CD4-positive, alpha-beta T cell (primary cell): ENCODE measurements at places on chromosomes 5 and 9. TPM values are rescaled to one million over a fixed set of nuclear protein-coding genes. Genes with fewer than 3 reads are reported as not detected.

GRCh38 chr5:181261320-181262049 is 542 bp upstream of the TRIM52 start:
- DNase-seq, result peak; percentile 66

- no peak for DNase-seq
Observed at GRCh38 chr9:116566677-116567488, 120.2 kb upstream of the TRIM32 start.

DNA sequence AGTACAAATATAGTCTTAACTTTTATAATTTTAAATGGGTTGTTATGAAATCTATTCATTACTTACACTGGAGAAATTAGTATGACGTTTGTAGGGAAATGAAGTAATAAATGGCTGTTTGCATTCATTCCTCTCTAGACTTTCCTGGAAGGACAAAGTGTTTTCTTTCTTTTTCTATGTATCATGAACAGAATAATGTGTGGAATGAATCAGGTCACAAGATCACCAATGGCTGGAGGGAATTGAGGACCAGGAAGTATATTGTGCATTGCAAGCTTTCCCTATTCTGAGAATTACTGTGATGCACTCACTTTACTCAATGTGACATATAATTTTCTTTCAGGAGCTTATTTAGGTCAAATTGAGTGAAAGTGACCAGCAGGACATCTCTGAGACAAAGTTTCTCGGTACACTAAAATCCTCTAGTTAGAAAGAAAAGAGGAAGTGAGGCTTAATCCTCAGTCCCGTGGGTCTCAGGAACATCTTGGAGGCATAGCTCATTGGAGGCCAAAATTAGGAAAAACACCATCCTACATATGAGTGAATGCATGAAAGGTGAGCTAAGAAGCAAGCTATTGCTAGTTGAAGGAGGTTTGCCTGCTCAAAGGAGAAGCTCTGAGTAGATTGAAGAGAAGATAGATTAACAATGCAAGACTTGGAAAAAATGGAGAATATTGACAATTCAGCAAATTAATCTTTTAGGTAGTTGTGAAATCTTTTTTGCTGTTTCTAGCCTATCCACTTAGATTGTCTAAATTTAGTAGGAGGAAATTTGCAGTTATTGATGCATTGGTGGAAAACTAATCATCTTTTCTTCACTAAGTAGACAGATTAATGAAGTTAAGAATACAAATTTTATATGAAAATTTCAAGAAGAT is 28.0 kb downstream of the ERAP2 start:
- DNase-seq, result no peak

- DNase-seq, result no peak
Observed at GRCh38 chr5:118076490-118076889, 911.9 kb downstream of the DTWD2 start.

GRCh38 chr5:1366514-1366913 is 21.6 kb upstream of the CLPTM1L start:
- DNase-seq, result no peak

DNA sequence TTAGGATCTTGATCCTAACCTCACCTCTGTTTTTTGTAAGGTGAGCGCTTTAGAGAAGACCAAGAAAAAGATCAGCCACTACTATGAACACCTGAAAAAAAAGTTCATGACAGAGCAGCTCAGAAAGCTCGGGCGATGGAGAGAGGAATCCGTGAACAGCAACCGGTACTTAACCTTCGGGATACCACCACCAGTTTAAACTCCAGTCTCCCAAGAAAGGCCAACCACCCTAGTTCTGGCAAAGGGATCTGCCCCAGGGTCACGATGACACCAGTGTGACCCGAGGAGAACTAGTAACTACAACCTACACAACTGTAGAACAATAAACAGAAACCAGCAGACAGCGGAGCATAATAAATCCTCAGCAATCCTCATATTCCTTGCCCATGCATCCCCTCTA is 8.5 kb downstream of the C5orf52 start:
- no peak for DNase-seq

DNA sequence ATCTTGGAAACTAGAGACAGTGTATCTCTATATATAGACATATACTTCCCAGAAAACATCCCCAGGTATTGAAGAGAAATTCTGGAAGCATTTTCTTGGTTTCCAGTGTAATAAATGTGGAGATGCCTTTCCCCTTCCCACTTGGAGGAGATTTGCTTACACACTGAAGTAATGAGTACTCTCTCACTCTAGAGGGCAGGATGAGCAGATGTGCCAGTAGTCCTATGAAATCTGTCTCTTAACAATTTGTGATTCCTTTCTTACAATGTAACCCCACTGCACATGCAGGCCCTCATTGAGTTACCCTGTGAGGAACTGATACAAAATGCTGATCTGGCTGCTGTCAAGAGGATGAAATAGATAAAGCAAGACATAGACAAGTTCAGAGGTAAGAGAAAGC is 567.2 kb downstream of the SLCO4C1 start:
- no peak for DNase-seq

- DNase-seq, result peak; percentile 56
Observed at GRCh38 chr5:72268753-72269410, 51.2 kb downstream of the MRPS27 start.

DNA sequence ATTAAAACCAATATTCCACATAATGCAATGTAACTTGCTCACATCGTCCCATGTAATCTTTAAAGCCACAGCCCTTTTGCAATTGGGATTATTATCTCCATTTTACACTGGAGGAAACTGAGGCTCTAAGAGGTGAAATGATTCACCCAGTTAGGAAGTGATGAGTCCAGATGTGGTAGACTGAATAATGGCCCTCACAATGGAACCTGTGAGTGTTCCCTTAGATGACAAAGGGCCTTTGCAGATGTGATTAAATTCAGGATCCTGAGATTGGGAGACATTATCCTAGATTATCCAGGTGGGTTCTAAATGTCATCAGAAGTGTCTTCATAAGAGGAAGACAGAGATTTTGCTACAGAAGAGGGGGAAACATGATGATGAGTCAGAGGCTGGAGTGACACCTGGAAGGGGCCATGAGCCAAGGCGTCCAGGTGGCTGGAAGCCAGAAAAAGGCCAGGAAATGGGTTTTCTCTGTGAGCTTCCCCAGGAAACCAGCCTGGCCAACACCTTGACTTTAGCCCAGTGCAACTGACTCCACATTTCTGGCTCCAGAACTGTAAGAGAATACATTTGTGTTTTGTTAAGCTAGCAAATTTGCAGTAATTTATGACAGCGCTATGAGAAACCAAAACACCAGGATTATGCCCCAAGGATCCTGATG is 139.1 kb downstream of the KCNIP1 start:
- no peak for DNase-seq

DNA sequence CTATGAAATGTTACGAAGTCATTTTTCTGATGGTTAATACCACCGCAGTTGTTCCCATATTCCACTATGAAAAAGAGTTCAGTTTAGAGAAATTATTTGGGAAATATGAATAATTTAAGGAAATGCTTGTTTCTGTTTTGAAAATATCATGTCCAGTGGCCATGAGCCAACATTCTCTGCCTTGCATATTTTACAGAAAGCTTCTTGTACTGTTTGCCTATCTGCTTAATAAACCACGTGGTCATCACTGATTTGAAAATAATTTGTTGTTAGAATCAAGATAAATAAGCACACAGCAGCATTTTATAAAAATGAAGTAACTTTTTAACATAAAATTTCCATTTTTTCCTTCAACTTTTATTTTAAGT is 381.5 kb upstream of the CDH18 start:
- DNase-seq, result no peak

DNA sequence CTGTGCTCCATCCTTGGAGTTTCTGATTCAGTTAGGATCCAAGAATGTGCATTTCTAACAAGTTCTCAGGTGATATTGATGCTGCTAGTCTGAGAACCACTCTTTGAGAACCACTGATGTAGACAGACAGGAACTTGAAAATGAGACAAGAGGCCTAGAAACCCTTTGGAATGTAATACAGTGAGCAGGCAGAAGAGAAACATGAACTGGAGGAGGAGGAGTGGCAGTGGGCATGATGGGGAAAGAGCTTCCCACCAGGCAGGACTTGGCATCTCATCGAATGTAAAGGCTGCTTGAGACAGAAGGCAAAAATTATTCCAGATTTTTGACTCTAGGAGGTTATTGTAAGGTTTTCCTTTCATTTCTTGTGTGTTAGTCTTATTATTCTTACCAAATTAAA is 295.8 kb upstream of the SGCD start:
- DNase-seq, result no peak

DNA sequence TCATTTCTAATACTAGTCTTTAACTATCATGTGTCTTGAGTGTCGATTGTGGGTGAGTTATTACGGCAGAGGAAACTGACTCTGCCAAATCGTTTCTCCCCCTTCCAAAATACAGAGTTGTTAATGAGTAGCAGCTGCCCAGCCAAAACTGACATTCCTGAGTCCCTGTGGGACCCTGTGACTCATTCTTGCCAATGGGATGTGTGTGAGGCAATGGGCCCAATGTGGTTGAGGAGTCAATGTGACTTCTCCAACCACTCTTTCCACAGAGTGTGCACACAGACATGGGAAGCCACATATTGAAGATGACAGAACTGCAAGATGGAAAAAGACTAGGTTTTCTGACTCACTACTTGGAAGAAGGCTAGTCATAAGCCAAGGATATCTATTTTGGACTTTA is 434.7 kb downstream of the DTWD2 start:
- no peak for DNase-seq

- no peak for DNase-seq
Observed at GRCh38 chr9:84310883-84311282, 29.7 kb downstream of the SLC28A3 start.

GRCh38 chr9:112867275-112867991 is 23.2 kb downstream of the SLC46A2 start:
- DNase-seq, result no peak

DNA sequence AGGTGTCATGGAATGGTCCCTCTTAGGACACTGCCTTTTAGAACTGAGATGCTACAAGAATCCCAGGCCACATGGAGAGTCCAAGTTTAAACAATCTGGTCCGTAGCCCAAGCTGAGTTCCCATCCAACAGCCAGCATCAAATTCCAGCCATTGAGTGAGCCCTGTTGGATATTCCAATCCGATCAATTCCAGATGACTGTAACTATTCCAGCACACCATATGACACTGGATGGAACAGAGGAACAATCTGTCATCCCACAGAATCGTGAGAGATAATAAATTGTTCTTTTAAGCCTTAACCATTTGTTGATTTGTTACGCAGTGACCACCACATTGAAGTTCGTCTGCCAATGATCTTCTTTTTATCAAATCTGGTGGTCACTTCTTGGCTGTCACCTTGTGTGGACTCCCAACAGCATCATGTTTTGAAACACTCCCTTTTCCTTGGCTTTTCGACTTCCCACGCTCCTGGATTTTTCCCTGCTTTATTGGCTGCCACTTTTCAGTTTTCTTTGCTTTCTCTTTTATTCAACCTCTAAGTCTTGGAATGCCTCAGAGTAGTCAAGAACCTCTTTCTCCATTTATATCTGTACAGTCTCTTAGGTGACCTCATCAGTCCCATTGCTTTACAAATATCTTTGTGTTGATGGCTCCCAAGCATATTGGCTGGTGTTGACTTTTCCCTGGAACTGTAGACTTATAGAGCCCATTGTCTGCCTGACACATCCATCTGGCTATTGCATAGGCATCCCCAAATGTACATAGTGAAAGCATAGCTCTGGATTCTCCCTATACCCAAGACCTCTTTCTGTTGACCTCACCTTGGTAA is 46.1 kb downstream of the TNFSF15 start:
- DNase-seq, result no peak

DNA sequence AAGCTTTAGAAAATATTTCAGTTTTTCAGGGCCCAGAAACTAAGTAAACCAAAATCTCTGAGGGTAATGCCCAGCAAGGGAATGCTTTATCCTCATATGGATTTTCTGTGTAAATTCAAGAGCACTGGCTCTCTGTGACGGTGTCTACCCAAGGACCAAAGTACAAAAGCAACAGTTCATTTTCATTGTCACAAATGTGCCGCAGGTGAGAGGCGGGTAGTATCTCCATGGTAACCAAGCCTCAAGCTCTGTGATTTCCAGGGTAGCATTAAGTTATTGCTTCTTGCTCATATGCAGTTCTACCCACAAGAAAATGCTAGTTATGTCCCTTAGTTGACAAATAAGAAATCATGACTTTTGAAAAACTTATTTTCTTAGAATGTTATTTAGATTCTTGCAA is 164.3 kb downstream of the MTRR start:
- DNase-seq, result no peak

DNA sequence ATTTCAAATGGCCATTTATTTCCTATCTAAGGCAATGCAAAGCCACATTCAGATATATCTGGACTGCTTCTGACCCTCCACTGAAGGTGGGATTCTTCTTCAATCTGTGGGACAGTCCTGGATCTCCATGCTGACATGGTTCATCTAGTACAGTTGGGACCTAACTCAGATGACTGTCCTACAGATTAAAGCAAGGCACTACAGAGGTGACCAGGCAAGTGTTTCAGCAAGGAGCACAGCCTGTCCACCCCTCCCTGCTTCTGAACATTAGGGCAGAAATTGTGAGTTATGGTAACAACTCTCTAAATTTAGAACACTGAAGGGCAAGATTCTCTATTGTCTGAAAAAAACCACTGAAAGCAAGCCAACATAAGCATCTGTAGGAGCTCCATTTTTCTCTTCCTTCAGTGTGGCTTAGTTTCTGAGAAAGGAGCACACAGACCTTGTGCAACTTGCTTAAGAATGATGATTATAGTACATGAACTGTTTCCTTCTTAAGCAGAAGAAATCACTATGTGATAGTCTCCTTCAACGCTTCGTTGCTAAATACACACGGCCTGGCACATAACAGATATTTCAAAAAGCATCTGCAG is 62.9 kb upstream of the BARX1 start:
- DNase-seq, result no peak

DNA sequence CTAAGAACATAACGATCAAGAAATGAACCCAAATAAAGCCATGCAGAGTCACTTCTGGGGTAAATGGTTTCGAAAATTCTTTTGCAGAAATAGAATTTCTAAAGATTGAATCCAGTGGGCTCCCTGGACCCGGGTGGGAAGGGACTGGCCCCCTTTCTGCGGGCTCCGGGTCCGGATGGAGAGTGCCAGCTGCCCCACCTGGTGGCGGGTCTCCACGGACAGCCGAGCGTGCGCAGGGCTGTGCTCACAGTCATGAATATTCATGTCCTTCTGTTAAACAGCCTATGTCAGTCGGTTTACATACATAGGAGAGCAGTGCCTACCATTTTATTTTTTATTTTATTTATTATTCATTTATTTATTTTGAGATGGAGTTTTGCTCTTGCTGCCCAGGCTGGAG is 4.7 kb upstream of the PPP1R26 start:
- DNase-seq, result peak; percentile 19

- no peak for DNase-seq
Observed at GRCh38 chr5:110329955-110330525, 396.4 kb downstream of the TMEM232 start.

LHX3 gene
- 0.11 TPM for total RNA-seq

SLC1A1 gene
- 0.11 TPM for total RNA-seq

SPATA6L gene
- 9.4 TPM for total RNA-seq

GLRA1 gene
- not detected for total RNA-seq

SUB1 gene
- 327 TPM for total RNA-seq

NMUR2 gene
- total RNA-seq, result not detected

LEAP2 gene
- 0.30 TPM for total RNA-seq
